Endothelial cell (in vitro differentiated cells): ENCODE measurements at places on chromosomes 12 and 14. TPM values are rescaled to one million over a fixed set of nuclear protein-coding genes. Genes with fewer than 3 reads are reported as not detected.
A peak's percentile ranks its signal among the peaks of the same experiment; 100 is the strongest.

DNA sequence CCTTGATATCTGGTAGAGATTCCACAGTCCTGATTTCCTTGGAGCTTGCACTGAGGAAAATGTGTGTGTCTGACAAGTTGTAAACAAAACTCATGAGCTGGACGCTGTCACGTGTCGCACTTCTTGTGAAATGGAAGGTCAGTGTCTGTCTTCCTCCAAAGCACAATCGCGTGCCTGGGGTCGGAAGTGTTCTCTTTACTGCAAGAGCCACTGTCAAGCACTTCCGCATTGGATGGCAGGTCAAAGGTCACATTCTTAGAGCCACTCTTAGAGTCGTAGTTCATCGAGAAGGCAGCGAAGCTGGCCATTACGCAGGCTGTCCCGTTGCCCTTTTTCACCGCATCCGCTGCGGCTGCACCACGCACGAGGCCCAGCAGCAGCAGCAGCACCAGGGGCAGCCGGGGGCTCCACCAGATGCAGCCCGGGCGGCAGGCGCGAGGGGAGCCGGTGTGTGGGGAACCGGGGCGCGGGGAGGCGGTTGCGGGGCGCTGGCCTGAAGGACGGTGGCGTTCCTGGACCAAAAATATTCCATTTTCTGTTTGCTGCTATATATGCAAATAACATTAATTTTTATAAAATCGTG is 45.0 kb downstream of the LRTM2 start:
- DNase-seq, result no peak

DNA sequence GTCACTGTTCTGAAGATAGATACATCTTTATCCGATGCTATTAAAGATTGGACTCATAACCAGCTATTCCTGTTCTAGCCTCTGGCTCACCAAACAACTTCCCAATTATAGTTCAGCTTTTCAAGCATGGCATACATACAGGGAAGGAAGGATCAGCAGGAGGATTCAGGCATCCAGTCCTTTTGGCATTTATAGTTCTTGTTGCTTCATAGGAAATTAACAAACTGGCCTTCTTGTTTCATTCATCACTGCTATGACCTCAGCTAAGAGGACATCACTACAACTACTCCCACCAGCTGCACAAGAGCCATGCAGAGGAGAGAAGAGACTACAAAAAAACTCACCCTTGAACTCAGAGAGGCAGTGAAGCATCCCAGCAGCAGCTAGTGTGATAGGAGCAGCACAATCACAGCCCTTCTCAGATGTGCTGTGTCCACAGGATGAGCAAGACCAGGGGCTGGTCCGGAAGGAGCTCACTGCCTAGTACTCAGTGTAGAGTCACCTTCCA is 100.5 kb downstream of the SPTSSA start:
- DNase-seq, result no peak

GRCh38 chr12:116060764-116061163 is 216.7 kb downstream of the MED13L start:
- DNase-seq, result no peak

DNA sequence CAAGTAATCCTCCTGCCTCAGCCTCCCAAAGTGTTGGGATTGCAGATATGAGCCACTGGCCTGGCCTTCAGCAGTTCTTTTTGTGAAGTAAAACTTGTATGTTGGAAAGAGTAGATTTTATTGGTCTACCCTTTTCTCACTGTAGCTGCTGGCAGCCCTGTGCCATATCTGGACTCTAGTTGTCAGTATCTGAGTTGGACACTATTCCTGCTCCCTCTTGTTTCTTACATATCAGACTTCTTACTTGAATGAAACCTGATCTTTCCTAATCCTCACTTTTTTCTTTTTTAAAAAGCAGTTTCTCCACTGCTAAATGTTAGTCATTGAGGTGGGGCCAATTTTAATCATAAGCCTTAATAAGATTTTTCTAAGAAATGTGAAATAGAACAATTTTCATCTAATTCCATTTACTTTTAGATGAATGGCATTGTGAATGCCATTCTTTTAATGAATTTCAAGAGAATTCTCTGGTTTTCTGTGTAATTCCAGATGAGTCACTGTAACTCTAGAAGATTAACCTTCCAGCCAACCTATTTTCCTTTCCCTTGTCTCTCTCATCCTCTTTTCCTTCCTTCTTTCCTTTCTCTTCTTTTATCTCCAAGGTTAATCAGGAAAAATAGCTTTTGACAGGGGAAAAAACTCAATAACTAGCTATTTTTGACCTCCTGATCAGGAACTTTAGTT is 88.7 kb downstream of the APAF1 start:
- DNase-seq, result no peak

GRCh38 chr14:70955543-70956480 is 48.6 kb downstream of the PCNX1 start:
- DNase-seq, result no peak

DNA sequence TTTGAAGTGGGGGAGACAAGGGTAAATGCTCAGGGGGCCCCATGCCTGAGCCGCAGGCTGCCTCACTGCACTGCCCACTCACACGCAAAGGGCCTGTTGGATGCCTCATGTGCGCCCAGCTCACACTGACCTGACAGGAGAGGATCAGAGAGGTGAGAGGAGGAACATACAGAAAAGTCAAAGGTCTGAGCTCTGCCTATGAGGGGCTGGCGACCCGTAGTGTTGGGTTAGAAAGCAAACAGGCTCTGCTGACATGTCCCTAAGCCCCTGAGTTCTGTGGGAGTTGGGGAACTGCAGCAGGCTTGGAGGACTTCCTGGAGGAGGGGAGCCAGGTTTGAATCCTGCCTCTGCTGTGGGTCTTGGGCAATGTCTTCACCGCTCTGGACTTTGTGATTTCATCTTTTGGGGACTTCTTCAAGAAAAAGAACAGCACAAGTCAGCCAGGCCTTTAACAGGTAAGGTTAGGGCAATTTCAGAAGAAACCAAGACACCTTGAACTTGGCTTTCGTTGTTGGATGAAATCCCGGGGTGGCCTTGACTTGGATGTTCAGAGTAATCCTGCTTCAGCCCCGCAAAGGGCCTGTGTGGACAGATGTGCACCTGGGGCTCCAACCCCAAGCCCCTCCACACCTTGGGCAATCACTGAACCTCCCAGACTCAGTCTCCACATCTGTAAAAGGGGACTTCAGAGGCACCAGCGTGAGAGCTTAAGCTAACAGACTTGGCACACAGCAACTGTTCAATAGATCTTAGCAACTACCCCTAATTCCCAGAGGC is 116.8 kb downstream of the SCARB1 start:
- no peak for DNase-seq

DNA sequence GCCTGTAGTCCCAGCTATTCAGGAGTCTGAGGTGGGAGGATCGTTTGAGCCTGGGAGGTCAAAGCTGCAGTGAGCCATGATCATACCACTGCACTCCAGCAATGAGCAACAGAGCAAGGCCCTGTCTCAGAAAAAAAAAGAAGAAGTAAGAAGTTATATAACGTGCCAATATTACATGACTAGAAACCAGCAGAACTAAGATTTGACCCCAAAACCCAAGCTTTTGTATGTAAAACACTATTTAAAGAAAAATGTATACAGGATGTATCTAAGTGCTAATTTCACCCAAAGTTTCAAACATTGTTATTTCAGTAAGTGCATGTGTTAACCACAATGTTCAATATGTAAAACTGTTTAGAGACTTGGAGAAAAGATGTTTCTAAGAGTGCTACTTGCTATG is 94.7 kb downstream of the SLC5A8 start:
- DNase-seq, result no peak

GRCh38 chr14:21060614-21061346 is 3.2 kb downstream of the RNASE8 start:
- no peak for DNase-seq

- DNase-seq, result no peak
Observed at GRCh38 chr14:48936362-48936761, 649.8 kb downstream of the RPS29 start.

DNA sequence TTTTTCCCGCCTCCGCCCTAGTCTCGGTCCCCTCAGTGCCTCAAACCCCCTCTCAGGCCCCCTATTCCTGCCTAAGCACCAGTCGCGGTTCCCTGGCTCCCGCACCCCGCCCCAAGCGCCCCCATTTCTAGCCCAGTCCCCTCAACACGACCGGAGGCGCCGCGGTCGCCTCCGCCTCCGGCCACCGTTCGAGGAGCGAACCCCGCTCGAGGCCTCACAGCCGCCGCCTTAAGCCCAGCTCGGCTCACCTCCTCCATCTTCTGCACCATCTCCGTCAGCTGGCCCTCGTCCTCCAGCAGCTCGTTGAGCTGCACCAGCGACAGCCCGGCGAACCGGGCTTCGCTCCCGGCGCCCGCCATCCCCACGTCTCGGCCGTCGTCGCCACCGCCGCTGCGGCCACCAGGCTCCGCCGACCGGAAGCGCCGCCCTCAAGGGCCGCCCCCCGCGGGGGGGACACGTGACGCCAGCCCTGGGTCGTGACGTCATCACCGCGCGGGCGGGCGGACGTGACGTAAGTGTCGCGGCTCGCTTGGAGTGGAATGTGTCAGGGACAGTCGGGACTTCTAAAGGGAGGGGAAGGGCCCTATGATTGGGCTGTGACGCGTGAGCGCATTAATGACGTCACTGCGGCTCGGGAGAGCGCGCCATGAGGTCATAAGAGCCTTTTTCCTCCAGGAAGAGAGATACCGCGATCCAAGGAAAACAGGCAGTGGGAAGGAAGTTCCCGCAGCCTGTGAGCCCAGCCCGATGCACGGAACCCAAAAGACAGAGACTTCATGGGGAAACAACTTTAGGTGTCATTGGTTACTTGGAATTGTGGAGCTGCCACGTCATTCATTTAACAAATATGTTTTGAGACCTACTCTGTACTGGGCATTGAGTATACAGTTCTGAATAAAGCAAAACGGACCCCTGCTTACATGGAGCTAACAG is at the start of gene VPS37B:
Gene VPS37B (minus strand): TSS at position 421 of the 933 bp plus-strand sequence. CDS start 62 bp downstream, at position 359.
- DNase-seq, result peak; percentile 77

GRCh38 chr14:95217391-95217900 is 60.1 kb upstream of the DICER1 start:
- DNase-seq, result no peak

- DNase-seq, result peak; percentile 59
Observed at GRCh38 chr12:14769466-14769968, 33.8 kb downstream of the WBP11 start.

DNA sequence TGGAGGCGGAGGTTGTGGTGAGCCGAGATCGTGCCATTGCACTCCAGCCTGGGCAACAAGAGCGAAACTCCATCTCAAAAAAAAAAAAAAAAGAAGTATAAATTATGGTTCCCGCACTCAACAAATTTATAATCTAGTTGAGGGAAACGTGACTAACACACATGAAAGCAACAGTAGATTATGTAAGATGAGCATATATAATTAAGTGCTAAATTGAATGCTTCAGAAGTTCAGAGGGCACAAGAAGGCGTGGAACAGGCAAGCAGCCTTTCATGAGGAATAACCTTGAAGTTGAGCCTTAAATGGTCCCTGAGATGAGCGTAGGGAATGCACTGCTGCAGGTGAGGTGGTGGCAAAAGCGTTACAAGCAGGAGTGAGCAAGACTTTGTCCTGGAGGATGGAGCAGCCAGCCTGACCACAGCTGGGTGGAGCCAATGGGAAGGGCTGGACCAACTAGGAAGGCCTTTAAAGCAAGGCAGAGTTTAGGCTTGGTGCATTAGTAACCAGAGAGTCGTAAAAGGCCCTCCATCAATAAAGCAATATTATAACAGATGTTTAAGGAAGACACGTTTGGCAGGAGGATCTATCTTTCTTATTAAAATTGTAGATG is 30.6 kb upstream of the TUBA1A start:
- DNase-seq, result no peak

DNA sequence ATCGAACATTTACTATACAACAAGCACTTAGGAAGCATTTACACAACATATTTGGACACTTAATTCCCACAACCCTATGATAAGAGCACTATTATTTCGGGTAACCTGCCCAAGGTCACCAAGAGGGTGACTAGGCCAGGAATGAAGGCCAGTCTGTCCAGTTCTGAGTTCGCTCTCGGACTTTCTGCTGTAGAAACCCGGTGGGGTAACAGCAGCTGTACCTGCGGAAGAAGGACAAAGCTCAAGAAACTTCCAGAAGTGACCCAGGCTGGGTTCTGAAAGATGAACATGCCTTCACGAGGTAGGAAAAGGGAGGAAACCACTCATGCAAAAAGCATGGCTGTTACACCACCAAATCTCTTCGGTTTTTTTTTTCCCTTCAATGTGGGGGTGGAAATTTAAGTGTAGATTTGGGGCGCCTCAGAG is 10.8 kb downstream of the PLA2G1B start:
- no peak for DNase-seq

GRCh38 chr14:104680806-104681688 is 8.4 kb upstream of the INF2 start:
- DNase-seq, result no peak

DNA sequence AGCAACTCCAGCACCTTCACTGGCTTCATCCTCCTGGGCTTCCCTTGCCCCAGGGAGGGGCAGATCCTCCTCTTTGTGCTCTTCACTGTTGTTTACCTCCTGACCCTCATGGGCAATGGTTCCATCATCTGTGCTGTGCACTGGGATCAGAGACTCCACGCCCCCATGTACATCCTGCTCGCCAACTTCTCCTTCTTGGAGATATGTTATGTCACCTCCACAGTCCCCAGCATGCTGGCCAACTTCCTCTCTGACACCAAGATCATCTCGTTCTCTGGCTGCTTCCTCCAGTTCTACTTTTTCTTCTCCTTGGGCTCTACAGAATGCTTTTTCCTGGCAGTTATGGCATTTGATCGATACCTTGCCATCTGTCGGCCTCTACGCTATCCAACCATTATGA is 6.8 kb downstream of the OR11G2 start:
- no peak for DNase-seq

- no peak for DNase-seq
Observed at GRCh38 chr12:31728289-31728916, 418 bp downstream of the AMN1 start.

- no peak for DNase-seq
Observed at GRCh38 chr12:20280515-20280914, 87.8 kb upstream of the PDE3A start.

GRCh38 chr12:41992692-41993215 is 151.9 kb downstream of the GXYLT1 start:
- DNase-seq, result no peak

DNA sequence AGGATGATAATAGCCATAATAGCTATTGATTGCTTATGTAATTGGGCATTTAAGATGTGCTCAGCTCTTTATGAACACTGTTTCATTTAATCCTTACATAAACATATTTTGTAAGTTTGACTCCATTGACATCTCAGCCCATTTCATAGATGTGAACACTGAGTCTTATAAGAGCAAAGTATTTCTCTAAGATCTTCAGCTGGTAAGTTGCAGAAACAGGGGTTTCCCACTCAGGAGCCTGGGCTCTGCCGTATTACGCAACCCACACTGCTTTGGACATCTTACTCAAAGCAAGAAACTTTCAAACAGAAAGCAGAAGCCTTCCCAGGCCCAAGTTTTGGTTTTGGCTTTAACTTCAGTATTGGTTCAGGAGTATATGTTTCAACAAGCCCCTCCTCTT is 705.1 kb downstream of the MED13L start:
- no peak for DNase-seq

The MED6 gene
- 48.4 TPM for total RNA-seq

The ZNF891 gene
- 2.0 TPM for total RNA-seq

The ATG101 gene
- 30.6 TPM for total RNA-seq

The AJUBA gene
- 7.2 TPM for total RNA-seq

The IL31 gene
- total RNA-seq, result not detected

The PLCZ1 gene
- not detected for total RNA-seq

The PMCH gene
- total RNA-seq, result not detected
